ENCODE measurements at places on chromosomes 11 and 22.

DNA sequence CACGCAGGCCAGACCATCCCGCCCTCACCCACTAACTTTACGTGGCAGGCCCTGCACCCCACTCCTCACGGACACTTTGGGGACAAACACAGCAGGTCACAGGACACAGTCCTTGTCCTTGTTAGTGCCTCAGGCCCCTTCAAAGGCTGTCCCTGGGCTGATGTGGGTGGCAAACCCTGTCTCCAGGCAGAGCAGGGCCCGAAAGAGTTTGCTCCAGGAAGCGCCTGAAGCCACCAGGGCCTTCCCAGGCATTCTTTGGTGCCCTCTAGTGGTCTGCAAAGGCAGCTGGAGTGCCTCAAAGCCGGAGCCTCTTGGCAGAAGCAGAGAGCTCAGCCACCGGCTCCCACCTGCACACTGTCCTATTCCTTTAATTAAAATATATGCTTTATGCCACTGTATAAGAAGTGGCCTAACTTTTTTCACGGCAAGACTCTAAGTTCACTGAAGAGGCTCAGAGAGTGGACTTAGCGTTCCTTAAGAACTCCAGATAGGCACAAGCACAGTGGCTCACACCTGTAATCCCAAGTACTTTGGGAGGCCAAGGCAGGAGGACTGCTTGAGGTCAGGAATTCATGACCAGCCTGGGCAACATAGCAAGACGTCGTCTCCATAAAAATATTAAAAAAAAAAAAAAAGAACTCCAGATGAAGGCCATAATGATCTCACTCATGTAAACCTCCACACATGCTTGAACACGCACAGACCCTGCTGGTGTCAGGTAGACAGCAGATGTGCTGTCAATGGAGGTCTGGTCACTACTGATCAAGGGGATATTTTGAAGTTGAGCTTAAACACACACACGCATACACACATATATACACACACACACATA, 11.1 kb downstream of the TXN2 start:
- peak; percentile 51 for DNase-seq

DNA sequence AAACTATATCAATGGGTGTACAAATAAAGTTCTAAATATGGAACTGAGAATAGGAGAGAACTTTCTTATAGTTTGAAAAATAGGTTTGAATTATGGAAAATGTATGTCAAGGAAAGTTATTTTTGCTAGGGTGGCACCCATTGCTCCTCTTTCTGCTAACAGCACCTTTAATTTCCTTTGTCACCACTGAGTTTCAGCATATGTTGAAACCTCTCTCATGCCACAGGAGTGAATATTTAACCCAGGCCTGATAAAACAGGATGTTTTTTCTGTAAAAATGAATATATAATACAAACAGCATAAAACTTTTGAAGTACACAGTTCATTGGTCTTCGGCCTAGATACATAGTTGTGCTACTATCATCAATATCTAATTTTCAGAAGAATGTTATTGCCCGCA, 385.5 kb upstream of the ANO5 start:
- DNase-seq: no peak

DNA sequence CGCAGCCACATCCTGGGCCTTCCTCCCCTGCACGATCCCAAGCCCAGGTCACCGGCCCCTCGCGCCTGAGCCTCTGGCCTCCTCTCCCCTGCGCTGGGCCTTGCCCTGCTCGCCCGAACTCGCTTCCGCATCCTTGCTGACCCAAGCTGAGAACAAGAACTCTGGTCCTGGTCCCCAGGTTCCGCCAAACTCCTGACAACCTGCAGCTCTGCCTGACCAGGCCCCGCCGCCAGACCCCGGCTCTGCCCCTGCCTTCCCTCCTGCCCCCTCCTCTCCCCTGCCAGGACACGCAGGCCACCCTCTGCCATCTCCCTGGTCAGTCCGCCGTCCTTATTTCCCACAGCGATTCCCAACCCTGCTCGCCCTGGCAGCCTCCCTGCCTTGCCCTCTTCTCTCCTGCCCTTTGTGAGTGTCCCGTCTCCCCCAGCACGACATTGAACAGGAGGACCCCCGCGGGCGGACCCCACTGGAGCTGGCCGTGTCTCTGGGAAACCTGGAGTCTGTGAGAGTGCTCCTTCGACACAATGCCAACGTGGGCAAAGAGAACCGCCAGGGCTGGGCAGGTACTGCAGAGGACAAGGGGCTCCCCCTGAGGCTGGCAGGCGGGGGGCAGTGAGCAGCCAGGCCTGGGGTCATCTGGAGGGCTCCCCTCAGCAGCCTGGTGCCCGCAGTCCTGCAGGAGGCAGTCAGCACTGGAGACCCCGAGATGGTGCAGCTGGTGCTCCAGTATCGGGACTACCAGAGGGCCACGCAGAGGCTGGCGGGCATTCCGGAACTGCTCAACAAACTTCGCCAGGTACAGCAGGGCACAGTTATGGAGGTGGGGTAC, 762 bp downstream of the ANKRD13D start:
- no peak for DNase-seq

GRCh38 chr22:40583053-40583741, 53.3 kb downstream of the MRTFA start:
- no peak for DNase-seq

GRCh38 chr22:44392446-44392921, 79.7 kb upstream of the SHISAL1 start:
- no peak for DNase-seq

- DNase-seq: no peak
These were observed 37.3 kb downstream of the LARGE1 start for GRCh38 chr22:33882991-33883390.

Measured in skeletal muscle cell (primary cell).